NCI-H2171 (cell line): ENCODE measurements at places on chromosomes 6 and 20.

- DNase-seq, result peak; percentile 35
Observed at GRCh38 chr20:2469991-2470422, 582 bp downstream of the SNRPB start.

DNA sequence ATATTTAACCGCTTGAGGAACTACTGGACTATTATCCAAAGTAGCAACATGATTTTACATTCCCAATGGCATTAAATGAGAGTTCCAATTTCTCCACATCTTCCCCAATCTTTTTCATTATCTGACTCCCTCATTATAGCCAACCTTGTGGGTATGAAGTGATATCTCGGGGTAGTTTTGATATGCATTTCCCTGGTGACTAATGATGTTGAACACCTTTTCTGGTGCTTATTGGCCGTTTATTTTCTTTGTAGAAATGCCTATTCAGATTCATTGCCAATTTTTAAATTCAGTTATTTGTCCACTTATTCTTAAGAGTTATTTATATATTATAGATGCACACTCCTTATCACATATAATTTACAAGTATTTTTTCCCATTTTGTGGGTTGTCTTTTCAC, 129.0 kb downstream of the MMS22L start:
- DNase-seq, result no peak

GRCh38 chr6:36850021-36850420, 10.8 kb upstream of the CPNE5 start:
- DNase-seq, result no peak

DNA sequence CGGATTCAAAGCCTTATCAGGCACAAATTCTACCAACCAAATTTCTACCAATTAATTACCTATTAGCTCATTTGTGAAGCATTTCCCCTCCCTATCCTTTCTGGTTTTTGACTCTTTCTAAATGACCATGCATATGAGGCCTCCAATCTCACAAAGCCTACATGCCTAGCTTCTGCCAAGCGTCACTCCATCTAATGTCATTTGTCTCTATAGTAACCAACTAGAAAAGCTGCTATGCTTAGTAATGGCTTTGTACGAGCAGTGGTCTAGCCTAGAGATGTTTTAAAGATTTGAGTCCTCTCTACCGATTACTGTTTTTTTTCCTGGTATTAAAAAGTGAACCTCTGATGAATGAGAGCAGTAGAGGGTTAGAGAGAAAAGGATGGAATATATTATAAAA, 4.8 kb upstream of the ASF1A start:
- DNase-seq, result no peak

GRCh38 chr20:41005361-41005729, 23.3 kb upstream of the TOP1 start:
- peak; percentile 81 for DNase-seq

DNA sequence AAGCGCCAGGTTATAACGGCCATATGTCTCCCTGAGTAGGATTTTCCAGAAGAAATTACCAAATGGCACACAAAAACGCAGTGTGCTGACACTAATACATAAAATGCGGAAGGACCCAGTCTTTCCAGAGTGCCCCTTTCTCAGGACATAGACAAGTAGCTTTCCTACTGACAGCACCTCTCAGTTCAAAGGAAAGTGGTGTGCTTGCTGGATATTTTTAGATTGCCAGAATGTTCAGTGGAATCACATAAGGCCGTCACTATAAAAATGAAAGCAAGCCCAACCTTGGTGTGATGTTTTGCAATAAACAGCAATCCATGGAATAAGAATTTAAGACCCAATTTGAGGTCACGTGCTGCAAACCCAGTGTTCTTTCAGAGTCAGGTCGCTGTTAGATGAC, 135.5 kb upstream of the AGPAT4 start:
- no peak for DNase-seq

DNA sequence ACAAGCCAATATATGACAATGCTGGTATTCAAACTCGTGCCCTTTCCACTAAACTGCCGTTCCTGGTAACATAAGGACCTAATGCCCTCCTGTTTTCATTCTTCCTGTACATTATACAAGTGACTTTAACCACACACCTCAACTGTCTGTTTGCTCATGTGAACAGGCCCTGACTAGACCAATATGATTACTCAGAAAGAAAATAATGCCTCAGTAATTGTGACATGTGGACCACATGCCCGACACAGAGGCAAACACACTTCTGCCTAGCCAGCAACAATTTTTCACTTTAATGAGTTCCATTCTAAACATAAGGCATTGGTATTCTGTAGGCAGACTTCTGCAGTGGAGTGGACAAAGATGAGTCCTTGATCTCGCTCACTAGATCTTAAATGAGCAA, 30.0 kb downstream of the SLC22A16 start:
- DNase-seq, result no peak

DNA sequence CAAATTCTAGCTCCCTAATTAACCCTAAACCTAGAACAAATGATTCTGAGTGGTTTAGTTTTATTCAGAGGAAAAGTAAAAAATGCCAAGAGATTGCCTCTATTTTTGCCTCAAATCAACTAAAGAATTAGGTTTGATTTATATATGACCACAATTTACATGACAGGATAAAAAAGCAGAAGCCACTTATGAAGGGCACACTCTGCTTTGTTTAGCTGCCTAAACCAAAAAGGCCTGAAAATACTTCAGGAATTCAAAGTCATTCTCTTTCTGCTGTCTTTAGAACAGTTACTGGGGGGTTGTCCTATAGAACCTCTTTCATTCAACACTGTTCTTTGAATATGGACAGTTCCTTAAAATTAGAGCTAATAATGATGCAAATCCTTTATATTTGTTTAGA, 5.3 kb downstream of the FBXO5 start:
- DNase-seq, result no peak

DNA sequence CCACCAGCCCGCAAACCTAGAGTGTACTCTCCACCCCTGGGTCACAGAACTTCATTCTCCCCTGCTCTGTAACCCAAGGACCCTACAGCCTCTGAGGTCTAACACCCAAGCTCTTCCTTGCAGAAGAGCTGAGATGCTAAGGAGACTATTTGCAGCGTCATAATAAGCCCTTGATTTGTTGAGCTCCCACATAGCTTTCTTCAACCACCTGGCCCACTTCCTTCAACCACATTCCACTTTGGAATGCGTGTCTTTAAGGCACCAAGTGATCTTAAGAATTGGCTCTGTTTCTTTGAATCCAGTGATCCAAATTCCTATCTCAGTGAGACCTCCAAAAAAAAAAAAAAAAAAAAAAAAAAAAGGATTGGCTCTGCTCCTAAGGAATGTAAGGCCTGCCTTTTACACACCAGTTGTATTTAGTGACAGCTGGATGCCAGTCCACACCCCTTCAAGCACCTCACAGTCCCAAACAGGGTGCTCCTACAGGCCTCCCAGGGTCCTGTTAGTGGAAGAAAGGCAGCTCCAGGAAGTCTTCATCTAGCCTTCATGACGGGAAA, 106.2 kb downstream of the UBE3D start:
- DNase-seq, result no peak

GRCh38 chr6:49327005-49327404, 136.0 kb downstream of the MMUT start:
- DNase-seq, result no peak

- no peak for DNase-seq
Observed at GRCh38 chr6:26141378-26141904, 54.2 kb downstream of the HFE start.

- no peak for DNase-seq
Observed at GRCh38 chr6:10098756-10099528, 315.9 kb downstream of the TFAP2A start.

DNA sequence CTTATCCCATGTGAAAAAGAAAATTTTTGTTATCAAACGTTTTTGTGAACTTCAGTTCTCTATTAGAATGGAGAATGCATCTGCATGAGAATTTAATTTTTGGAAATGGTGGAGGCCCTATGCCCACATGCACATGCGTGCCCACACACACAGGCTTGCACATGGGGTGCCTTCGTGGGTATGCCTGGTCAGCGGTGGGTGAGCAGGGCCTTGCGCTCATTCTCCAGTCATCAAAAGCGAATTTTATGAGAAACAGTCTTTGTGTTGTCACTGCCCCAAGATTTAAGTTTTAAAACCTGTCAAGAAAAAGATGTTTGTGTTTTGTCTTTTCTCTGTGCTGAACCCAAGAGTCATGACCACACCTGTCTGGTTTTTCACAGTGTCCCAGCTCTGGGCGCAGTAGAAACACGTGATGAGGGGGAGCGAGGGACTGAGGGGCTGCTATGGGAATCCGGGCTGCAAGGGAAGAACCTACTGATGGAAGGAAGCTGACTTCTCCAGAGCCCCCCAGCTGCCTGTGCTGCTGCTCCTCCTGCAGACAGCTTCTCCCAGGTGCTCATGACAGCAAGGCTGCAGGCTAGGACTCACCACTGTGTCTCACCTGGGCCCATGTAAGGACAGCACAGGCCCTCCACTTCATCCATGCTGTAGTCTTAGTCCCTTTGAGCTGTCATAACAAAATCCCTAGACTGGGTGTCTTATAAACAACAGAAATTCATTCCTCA, 153.6 kb downstream of the SYCP2 start:
- no peak for DNase-seq

DNA sequence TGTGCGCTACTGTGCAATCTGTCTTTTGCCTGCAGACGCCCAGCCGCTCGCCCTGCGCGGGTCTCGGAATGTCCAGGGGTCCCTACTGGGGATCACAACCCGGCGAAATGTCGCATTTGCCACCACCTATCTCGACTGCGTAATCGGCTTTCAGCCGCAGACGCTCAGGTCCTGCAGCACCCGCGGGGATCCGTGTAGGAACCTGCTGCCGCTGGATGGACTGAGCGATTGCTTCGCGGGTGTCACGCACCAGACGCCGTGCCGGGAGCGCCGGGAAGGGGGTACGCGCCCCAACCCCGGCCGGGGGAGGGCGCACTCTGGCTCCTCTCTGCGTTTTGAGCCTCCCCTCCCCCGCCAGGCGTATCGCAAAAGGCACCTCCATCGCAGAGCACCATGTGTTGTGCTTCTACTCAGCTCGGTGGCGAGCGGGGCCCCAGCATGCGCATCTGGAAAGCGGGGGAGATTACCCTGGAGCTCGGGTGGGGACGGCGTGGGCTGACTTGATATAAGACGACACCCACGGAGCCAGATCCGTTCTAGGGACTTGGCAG, 747 bp upstream of the PTPRA start:
- peak; percentile 77 for DNase-seq

GRCh38 chr20:4893709-4894108, 107.6 kb downstream of the SLC23A2 start:
- no peak for DNase-seq

DNA sequence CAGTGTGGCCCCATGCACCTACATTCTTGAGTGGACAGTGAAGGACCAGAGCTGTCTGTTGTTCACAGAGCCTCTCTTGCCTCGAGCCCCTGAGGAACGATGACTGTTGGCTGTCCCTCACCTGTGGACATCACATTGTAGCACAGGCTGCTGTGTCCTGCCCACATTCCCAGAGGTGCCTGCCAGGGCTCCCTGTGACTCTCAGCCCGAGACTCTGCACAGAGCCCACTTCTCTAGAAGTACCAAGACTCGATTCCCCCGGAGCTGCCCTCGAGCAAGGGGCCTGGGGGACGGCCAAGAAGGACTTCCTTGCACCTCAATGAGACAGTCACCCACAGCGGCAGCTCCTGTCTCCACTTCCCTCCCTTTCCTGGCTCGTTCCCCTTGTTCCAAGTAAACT, 28.6 kb upstream of the DLGAP4 start:
- no peak for DNase-seq

GRCh38 chr6:142857233-142857761, 87.7 kb downstream of the HIVEP2 start:
- no peak for DNase-seq

DNA sequence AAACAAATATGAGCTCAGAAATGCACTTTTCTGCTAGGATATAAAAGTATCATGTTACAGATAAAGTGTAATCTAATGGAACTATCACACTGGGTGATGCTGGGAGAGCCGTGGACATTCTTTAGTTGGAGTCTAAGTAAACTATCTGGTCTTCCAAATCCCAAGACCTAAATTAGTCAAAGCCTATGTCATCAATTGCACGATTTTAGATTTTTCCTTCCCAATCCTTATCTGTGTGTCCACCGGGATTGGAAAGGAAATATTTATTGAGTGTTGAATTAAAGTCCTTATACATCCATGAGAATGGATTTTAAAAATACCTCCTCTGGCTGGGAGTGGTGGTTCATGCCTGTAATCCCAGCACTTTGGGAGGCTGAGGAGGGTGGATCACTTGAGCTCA, 19.6 kb upstream of the MRAP2 start:
- no peak for DNase-seq

DNA sequence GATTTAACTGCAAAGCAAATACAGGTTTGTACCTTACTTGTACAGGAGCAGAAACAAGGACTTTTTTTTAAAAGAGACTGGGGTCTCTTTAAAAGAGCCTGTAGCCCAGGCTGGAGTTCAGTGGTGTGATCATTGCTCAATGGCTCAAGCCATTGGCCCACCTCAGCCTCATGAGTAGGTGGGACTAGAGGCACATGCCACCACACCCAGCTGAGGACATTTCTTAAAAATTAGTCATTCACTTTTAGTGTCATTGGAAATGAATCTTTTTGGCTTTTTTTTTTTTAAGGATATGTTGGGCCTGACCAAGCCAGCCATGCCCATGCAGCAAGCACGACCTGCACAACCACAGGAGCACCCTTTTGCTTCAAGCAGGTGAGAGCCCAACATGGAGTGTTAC, 16.9 kb downstream of the SEC23B start:
- DNase-seq, result no peak

DNA sequence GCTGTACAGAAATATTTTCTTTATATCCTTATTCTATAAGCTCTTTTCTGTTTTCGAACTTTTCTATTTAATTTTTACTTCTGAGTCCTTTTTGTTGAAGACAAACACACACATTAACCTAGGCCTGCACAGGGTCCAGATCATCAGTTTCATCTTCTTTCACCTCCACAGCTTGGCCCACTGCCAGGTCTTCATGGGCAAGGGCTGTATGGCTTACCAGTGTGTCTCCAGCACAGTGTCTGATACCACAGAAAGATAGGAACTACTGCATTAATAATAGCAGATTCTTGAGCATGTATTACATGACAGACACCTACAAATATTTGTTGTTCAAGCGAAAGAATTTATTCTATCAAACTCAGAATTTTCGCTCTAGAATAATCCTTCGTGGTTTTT, 24.4 kb downstream of the QKI start:
- peak; percentile 22 for DNase-seq

DNA sequence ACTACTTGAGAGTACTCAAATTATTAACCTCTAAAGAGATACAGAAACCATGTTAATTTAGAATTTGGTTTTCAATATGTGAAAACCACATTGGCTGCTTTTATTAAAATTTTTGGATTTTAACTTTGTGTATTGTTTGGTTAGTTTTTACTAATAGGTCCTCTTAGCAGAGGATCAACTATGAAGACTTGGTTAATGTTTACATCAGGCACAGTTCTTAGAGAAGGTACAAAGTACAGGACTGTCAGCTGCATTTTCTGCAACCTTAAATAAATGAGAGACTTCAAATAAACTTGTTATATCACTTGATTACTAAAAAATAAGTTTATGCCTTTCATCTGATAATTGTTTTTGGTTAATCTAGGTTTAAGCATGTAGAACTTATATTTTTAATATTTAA, 89.1 kb downstream of the PHF3 start:
- no peak for DNase-seq

DNA sequence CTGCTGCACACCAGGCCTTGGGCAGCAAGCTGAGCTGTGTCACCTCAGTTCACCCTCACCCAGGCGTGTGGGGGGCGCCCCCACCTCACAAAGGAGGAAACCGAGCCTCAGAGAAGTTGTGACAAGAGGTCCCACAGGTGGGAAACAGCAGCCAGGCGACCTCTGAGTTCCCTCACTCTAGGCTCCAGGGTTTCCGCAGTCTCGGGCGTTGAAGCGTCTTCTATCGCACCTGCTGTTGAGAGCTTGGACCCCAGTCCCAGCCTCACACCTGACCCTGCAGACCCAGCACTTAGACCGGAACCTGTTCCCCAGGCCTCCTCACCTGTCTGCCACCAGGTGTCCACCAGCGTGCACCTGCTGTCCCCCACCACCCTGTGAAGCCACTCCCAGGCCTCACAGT, 22.3 kb upstream of the APMAP start:
- no peak for DNase-seq
